ENCODE measurements at places on chromosomes 5 and 9.

- DNase-seq: peak; percentile 9
Observed at GRCh38 chr9:33852216-33852826, 35.4 kb downstream of the UBE2R2 start.

GRCh38 chr9:114824110-114824509 is 18.3 kb upstream of the TNFSF15 start:
- no peak for DNase-seq

GRCh38 chr5:42591015-42591414 is 165.6 kb upstream of the CCDC152 start:
- no peak for DNase-seq

DNA sequence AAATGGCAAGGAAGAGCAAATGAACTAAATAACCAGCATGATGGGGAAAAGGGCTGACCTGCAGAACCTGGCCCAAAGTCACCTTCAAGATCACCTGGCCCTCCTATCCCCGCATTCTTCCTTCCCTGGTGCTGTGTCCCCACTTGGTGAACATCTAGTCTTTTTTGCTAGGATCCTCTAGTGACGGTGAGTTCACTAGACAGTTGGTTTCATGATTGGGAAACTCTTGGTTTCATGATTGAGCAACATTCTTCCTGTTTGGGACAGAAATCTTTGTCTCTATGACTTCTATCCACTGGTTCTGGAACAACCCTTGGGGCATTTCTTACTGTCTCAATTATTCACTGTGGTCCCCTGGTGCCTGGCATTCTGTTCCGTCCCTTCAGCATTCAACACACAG is 50.2 kb upstream of the DAB2IP start:
- DNase-seq: no peak

- no peak for DNase-seq
Observed at GRCh38 chr5:175418251-175418650, 25.7 kb downstream of the DRD1 start.
